ENCODE measurements at places on chromosomes 6 and 20. TPM values are rescaled to one million over a fixed set of nuclear protein-coding genes. Genes with fewer than 3 reads are reported as not detected.

The BPIFA1 gene
- polyA plus RNA-seq = 1.6 TPM

The CTAGE9 gene
- 6.6 TPM for polyA plus RNA-seq

The TOX2 gene
- polyA plus RNA-seq = 43.8 TPM

The DZANK1 gene
- polyA plus RNA-seq = 11.6 TPM

The EPPIN gene
- 251 TPM for polyA plus RNA-seq

The HMGN3 gene
- 132 TPM for polyA plus RNA-seq

The MICB gene
- 4.1 TPM for polyA plus RNA-seq

DNA sequence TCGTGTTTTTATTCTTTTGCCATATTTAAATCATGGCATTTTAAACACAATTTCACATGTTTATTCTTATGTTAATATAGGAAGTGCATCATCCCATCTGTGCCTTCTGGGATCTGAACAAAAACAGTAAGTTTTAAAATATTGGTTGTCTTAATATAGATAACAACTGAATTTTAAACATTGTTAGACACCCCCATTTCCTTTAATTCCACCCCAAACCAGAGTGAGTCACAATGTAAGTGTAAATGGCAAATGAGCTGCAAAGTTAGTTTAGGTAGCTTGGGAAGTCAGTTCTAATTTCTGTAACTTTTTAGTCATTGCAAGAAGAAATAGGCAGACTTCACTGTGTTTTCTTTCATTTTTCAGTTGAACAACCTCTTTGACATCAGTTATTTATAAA is 108.0 kb downstream of the ADGRG6 start:
- DNase-seq = no peak

GRCh38 chr6:75830959-75831885 is 82.2 kb downstream of the MYO6 start:
- no peak for DNase-seq

DNA sequence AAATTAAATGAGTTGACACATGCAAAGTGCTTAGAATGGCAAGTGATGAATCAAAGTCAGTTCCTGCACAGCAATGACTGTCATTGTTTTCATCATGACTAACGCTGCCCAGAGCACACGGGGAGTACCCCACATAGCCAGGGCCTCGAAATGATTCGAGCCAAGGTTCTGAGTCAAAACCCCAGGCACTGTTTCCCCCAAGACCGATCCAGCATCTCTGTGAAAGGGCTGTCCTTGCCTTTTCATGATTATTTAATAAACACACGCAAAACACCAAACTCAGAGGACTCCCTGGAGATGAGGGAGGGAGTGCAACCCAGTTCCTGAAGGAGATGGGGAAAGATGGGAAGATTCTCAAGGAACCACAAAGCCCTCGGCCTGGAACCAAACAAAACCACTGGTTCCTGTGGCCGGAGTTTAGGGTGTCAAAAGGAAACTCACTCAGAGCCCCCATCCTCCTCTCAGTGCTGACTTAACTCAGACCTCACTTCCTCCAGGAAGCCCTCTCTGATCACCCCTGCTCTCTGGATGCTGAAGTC is 3.8 kb downstream of the PREX1 start:
- no peak for DNase-seq

- no peak for DNase-seq
These were observed 181.0 kb upstream of the MYLIP start for GRCh38 chr6:15947923-15948322.

GRCh38 chr20:61389077-61389476 is 137.0 kb downstream of the CDH4 start:
- no peak for DNase-seq

DNA sequence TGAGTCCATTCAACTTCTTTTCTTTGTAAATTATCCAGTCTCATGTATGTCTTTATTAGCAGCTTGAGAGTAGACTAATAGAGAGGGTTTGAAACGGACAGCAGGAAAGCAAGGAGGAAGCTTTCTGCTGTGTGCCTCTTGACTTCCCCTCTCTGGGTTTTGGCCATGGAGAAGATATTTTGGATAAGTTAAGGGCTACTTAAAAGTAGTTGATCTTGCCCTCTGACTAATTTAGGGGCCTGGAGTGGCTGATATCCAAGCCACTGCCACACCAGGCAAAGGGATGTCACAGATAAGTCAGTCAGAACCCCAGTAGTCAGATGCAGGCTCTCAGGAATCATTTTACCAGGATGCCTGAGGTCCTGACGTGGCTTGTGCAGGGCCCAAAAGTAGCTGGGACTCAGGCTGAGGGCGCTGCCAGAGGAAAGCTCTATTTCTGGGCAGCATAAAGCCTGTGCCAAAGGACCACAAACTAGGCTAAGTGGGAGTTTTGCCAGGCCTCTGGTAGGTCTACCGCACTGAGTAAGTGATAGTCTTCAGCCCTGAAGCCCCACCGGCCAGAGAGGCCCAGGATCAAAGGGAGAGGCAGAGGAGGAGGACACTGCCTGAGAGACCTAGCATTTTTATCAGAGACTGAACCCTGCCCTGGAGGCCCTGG is 41.6 kb upstream of the IYD start:
- DNase-seq = no peak

GRCh38 chr6:149056777-149057463 is 260.6 kb upstream of the TAB2 start:
- DNase-seq = no peak

DNA sequence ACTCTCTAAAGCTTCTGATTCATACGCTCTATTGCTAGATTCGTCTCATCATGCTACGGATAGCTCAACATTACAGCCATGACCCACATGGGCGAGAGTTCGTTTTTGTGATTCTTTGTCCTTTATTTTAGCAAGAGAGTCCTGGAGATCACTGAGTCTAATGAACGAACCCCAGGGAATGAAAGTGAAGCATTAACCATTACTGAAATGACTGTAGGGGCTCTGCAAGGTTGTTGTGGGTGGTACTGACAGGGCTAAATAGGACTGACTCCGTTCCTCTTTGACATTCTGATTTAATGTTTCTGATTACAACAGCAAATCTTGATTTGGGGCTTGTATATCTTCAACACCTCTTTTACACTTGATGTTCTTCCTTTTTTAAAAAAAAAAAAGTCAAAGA is 13.7 kb upstream of the RTF2 start:
- no peak for DNase-seq

GRCh38 chr6:36386495-36387439 is 702 bp downstream of the ETV7 start:
- DNase-seq = peak; percentile 47

Data from testis (tissue), 5 donors.